ENCODE measurements at places on chromosomes 3 and 15.

GRCh38 chr3:71791634-71792033, 6.7 kb upstream of the PROK2 start:
- no peak for DNase-seq

DNA sequence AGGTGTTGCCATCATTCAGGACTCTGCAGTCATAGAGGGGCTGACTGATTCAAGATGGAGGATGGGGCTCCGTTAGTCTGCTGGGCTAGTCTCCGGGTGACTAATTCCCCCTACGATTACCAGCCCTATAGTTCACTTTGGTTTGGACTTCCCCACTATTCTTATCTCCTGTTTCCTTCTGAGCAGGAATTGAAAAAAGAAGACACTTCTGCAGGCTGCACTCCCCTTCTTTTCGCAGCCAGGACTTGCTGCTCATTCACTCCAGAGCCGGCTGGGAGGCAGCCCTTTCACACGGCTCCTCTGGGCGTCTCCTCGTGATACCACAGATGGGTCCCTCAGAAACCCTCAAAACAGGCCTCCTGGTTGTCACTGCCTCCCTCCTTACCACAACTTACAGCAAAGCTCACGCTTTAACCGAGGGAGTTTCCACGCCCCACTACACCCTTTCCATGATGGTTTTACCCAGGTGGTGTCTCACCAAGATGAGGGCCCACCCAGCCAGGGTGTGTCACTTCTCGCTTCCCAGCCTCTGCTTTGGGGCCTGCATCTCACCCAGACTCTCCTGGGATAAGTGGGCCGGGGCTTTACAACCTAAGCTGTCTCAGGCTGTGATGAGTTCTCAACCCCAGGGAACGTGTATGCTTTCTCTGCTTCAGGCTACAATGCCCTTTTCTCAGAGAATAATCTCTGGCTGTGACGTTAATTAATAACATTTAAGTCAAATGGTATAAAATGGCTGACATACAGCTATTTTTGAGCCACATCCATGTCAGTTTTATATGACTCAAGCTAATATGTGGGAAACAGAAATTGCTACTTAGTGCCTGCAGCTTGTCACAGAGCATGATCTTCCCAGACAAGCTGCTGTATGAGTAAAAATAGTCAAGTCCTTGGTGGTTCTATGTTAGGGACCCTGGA, 11.9 kb downstream of the CX3CR1 start:
- no peak for DNase-seq

DNA sequence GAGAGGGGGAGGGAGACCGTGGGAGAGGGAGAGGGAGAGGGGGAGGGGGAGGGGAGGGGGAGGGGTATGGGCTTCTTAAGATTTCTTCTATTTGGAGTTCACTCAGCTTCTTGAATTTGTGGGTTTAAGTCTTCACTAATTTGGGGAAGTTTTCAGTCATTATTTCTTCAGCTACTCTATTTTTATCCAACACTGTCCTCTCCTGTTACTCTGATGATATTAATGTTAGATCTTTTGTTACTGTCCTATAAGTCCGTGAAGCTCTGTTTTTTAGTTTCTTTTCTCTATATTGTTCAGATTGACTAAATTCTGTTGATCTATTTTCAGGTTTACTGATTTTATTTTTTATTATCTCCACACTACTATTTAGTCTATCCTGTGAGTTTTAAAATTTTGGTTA, 351.5 kb upstream of the TPM1 start:
- DNase-seq, result no peak

DNA sequence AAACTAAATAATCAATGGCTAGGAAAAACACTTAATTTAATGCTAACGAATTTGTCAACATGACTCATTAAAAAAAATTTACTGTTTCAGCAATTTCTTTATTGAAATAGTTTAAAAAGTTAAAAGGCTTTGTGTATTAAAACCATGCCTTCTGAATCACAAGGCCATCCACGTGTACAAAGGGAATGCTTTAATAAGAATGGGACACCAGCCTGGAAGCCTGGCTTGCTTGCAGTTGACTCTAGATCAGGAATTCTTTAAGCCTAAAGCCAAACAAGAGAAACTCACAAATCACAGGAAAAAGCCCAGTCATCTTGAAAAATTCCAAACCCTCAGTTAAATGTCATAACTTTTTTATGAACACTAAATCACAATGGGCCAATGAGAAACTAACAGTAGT, 137.6 kb downstream of the PEAK1 start:
- no peak for DNase-seq

DNA sequence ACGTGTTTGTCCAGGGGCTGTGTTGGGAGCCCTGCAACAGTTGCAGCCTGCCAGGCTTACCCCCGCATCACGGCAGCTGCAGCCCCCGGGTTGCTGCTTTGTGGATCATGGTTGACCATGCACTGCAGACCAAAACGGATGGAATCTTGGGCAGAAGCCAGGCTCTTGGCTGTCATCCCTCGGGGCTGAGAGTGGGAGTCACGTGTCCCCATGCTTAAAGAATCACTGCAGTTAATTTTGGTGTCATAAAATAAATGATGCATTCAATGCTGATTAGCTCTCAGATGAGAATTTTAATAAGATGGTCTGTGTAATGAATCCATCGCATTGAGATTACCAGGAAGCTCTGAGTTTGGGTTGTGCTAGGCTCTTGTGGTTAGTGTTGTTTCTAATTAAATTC, 115.6 kb downstream of the CHDH start:
- DNase-seq, result peak; percentile 64

- DNase-seq, result peak; percentile 27
Measured at GRCh38 chr15:99992611-99993231, 259.5 kb upstream of the LYSMD4 start.

All from dorsolateral prefrontal cortex (tissue), 122 donors.